PC-9 (cell line): ENCODE measurements at places on chromosomes 1 and 21. TPM values are rescaled to one million over a fixed set of nuclear protein-coding genes. Genes with fewer than 3 reads are reported as not detected.
A peak's percentile ranks its signal among the peaks of the same experiment; 100 is the strongest.

The OR2L5 gene
- total RNA-seq, result not detected in 2 replicates

The KCNA3 gene
- not detected in 2 replicates for total RNA-seq

DNA sequence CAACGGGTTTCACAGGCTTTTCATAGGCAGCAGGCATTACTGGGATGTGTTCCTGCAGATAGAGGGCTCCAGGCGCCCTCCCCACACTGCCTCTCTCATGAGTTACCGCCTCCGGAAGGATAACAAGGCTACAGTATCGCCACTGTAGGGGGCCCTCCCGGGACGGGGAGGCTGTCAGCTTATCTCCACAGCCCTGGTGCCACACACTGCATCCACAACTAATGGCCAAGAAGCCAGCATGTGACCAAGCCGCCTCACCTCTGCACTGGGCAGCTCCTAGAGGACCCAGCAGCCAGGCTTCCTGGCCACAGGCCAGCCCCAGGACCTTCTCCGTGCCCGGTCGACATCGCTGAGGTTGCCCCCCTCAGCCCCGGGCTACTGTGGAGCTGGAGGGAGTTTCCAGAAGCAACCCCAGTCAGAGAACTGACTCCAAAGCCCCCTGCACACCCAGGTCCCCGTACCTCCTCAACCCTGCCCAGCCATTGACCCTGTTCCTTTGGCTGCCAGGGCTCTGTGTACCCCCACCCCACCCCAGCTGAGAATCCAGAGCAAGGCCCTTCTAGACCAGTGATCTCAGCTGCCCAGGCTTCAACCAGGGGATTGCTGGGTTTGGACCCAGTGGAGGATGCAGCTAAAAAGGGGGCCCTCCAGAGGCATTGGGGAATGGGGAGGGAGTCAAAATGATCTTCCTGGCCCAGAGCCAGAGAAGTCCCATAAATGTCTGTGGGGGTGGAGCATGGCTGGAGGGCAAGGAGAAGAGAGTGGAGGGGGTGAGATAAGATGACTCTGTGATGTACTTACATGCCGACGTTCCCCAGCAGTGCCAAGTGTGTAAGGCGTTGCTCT lies 45.0 kb downstream of the NEK2 start:
- no peak for DNase-seq

DNA sequence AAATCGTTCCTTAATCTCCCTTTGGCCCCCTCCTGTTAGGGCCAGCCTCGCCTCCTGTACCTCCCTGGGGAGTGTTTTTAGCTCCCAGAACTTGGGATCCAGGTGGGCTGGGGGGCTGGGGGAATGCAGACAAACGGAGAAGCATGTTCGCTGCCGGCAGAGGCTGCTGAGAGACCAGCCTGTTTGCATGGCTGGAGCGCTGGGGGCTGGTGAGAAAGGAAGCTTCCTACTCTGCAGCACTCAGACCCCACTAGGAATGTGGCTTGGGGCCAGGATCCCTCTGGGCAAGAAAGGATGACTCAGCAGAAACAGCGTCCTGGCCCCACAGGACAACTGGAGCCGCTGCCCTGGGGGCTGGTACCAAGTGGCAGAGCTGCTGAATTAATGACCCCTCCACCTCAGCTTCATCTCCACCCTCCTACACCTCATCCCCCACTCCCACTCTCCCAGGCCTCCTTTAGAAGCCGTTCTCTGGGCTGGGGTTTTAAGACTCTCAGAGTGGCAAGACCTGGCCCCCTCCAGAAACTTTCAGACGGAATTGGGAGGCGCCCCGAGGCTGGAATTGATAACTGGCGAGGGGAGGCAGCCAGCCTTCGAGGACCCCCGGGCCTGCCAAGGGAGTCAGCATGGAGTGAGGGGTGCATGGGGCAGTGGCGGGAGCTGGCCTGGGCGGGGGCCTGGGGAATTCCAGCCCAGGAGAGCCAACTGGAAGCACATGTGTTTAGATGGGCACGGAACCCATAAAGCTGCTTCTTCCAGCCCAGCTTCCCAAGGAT lies 28.5 kb upstream of the EPS8L3 start:
- peak; percentile 96 for DNase-seq

DNA sequence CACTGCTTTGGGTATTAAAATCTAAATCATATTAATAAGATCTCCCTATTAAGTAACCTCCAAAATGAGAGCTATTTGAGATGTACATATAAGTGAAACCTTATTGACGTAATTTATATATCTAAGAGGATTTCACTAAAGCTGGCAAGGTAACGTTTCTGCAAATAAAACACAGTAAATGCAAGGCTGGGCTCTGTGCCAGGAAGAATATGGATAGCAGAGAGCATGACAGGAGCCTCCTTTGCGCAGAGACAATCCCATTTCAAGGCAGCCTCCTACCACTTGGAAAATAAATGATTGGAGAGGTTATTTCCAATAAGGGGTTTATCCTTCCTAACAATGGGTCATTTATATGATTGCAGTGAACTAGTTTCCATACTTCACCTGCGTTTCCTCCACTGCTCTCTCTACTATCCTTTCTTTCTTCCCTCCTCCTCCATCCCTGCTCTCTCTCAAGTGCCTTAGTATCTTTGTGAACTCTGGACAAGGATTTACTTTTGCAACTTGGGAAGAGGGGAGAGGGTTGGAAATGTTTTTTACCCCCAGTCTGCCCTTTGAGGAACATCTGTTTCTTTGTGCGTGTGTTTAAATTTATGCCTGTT lies 3.0 kb upstream of the NFIA start:
- DNase-seq, result no peak
